Umbilical cord (tissue), 2 donors: ENCODE measurements at places on chromosomes 12 and 14.

DNA sequence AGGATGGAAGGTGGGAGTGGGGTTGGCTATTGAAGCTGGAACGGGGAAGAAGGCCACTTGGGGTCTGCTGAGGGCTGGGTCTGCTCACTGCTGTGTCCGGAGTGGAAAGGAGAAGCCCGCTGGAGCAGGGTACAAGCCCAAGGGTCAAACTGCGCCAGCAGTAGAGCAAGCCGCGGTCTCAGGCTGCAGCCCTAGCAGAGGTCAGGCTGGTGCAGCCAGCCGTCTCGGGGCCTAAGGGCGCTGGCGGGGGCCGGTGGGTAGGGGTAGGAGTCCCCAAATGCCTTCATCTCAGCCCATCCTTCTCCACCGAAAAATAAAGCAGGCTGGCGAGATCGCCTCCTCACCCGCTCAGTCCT is 718 bp upstream of the JDP2 start:
- DNase-seq: no peak

- DNase-seq: no peak
These were observed 76.2 kb downstream of the KIF26A start for GRCh38 chr14:104214431-104215218.

DNA sequence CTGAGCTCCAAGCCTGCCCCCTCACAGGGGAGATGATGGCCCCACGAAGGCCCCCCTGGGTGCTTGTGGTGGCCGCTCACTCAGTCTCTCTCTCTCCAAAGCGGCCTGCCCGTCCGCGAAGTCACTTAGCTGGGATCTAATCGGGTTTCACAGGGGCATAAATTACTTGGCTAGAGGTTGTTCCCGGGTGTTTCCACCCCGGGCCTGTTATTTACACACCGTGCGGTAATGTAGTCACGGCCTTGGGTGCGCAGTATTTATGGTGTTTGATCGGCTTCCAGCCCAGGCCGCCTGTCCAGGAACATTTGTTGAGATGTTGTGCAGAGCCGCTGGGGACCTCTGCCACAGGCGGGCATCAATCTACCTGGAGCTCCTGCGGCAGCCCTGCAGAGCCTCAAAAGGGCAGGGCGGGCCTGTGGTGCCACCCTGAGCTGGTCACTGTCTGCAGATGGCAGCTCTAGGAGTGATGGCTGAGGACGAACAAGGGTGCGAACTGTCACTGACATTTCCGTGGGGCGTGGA is 91.2 kb downstream of the KIF26A start:
- no peak for DNase-seq

GRCh38 chr14:101354726-101355125 is 206.6 kb upstream of the DIO3 start:
- no peak for DNase-seq

GRCh38 chr12:52173526-52173925 is 18.3 kb downstream of the KRT80 start:
- DNase-seq: no peak

- no peak for DNase-seq
These were observed 649.0 kb downstream of the TMTC2 start for GRCh38 chr12:83335748-83336147.

DNA sequence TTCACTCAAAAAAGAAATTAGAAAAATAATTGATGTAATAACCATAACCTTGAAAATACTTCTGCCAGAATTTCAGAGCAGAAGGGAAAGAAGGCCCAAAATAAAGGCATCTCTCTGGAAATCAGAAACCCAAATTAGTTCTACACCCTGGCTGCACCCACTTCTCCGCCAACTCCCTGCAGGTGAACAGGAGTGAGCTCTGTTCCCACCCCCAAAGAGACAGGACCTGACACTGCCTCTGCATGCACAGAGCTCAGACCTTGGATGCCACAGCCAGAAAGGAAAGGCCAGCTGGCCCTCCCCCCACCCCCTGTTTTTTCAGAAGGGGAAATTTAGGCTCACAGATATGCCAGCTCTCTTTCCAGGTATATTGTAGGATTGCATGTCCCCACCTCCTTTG is 228.2 kb downstream of the BCL11B start:
- DNase-seq: no peak
